ENCODE measurements at places on chromosomes 1 and 21. TPM values are rescaled to one million over a fixed set of nuclear protein-coding genes. Genes with fewer than 3 reads are reported as not detected.

- no peak for DNase-seq
Observed at GRCh38 chr1:12065872-12066271, 2.8 kb downstream of the TNFRSF8 start.

DNA sequence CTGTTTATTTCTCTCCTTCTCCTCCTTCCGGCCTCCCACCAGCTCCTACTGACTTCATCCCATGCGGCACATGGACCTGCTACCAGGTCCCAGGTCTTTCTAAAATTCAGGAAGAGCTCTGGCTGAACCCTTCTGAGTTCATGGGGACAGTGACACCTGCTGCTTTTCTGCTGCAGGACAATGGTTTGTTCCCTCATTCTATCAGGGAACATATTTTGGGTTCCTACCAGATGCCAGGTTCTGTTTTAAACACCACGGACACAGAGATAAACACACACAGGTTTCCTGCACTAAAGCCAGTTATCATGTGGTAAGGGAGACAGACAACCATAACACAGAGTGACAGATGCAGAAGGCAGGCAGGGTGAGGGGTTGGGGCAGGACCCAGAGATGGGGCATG lies 114.0 kb upstream of the RAB4A start:
- no peak for DNase-seq

DNA sequence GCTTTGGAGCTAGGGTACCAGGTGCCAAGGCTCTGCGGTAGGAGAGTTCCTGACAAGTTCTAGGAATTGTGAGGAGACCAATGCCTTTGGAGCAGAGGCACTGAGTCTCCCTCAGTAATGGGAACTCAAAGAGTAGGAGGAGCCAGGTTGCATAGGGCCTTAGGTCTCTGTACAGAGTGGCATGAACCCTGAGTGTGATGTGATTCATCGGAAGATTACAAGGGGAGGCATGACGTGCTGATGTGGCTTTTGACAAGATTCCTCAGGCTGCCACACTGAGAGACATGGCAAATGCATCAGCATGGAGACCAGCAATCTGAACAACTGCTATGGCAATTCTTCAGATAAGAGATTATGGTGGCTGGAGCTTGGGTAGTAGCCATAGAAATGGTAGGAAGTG lies 94.6 kb upstream of the SLC44A3 start:
- no peak for DNase-seq

DNA sequence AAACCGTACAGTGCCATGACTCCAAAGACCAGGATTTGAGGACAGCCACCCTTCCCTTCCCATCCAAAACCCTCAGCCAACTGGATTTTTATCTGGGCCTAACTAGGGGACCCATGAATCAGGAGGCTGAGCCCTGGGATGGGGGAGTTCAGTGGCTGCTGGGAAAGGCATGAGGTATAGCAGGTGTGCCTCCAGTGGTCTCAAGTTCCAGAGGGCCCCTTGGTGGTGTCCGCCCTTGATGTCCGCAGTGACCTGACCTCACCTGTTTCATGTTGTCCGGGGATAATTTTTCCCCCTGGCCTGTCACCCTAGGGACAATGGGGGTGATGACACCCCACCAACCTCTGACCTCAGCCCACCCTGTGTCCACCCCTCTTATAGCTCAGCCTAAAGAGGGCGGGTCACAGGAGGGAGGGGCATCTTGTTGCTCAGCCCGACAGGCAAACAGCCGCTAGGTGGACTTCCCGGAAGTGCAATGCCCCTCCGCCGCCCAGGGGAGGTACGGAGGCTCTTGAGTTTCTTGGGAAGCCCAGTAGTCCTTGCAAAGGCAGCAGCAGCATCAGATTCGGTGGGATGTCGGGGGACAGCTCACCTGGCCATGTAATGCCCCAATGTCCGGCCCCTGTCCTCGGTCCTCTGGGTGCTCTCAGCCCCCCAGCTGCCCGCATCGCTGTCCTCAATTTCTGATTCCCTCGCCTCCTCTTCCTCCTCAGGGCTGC lies 13.8 kb upstream of the IL22RA1 start:
- DNase-seq: no peak

- no peak for DNase-seq
Observed at GRCh38 chr1:99621340-99621901, 24.5 kb upstream of the PALMD start.

GRCh38 chr1:148362216-148362611 lies 120.9 kb downstream of the PPIAL4G start:
- no peak for DNase-seq

DNA sequence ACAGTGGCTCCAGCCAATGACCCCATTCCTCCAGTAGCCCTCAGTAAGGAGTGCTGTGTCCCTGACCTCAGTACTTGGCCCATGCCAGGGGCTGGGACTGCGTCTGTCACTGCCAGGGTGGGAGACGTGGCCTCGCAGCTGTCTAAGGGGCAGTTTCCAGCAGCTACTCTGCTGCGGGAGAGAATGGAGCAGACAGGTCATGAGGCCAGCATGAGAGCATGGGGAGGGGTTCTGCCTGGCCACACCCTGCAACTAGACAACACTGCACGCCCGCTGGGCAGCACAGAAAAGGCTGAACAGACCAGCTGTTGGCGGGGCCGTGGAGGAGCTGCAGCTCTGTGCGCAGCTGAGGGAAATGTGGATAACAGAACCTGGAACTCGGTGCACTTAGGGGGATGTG lies 91.6 kb upstream of the COL6A1 start:
- DNase-seq: no peak

GRCh38 chr1:21024918-21025317 lies 151.8 kb downstream of the EIF4G3 start:
- no peak for DNase-seq

DNA sequence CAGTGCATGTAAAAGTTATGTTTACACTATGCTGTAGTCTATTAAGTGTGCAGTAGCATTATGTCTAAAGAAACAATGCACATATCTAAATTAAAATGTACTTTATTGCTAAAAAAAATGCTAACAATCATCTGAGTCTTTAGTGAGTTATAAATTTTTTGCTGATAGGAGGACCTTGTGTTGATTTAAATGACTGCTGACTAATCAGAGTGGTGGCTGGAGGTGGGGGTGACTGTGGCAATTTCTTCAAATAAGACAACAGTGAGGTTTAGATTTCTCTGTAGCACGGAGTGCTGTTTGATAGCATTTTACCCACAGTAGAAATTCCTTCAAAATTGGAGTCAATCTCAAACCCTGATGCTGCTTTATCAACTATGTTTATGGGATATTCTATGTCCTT lies 37.0 kb downstream of the HS2ST1 start:
- DNase-seq: no peak

DNA sequence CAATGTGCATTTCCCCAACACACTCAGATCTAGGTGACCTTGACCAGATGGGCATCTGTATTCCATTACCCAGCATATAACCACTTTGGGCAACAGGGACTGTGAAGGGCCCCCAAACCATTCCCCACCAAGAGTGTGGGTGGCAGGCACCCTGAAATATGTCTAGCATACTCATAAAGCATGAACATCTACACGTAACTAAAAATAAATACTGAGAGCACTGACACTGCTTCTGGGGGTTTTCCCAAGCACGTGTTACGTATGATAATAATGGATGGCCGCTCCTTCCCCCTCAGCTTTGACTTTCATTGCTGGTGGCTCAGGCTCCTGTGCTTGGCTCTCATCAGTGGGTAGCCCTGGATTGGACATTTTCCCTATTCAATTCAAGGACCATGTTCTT lies 39.1 kb downstream of the IGSF3 start:
- DNase-seq: no peak

The PPFIA4 gene
- total RNA-seq: 5.0 TPM

The KCNJ9 gene
- total RNA-seq: 0.11 TPM

The INKA2 gene
- 2.7 TPM for total RNA-seq

The BRINP3 gene
- total RNA-seq: 0.45 TPM

The FAM177B gene
- total RNA-seq: not detected

All from neural crest cell (in vitro differentiated cells).